Choroid plexus epithelial cell (primary cell): ENCODE measurements at places on chromosomes 5 and 9.

DNA sequence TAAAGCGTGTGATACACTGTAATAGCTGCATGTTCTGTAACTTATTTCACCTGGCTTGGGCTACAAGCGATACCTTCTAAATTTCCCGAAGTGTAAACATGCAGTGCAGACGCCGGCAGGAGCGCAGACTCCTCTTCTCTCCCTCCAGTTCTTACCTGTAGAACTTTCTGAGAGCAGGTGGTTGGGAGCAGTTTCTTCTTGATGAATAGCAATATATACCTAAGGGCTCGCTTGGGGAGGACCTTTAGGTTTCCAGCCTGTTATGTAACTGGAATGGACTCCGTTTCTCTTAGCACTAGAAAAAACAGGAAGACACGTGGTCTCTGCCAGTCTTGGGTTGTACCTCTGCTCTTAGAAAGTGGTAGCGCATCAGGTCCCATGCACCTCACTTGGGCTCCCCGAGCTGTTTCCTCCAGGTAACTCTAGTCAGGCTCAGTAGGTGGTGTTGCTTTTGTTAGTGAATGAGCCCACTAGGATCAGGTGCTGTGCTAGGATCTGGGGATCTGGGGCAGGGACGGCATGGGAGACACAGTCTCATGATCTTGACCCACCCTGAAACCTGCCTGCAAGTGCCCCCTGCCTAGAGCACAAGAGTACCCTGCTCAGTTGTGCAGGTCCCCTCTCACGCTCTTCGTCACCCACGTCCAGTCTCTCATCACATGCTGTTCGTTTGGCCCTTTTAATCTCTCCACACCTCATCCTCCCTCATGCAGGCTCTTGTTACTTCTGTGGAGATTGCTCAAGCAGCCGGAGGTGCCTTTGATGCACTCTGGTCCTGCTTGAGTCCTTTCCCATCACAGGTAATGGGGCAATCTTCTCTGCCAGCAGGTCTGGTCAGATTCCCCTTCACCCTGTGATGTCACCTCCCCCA, 2.8 kb downstream of the TENT4A start:
- DNase-seq, result no peak

DNA sequence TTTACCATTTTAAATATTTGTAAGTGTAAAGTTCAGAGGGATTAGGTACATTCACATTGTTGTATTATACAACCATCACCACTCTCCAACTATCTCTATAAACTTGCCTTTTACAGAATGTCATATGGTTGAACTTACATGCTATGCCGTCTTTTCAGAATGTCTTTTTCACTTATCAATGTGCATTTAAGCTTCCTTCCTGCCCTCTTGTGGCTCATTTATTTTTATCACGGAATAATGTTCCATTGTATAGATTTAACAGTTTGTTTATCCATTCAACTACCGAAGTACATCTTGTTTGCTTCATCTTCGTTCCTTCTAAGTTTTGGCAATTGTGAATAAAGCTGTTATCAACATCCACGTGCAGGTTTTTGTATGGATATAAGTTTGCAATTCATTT, 133.3 kb upstream of the C6 start:
- peak; percentile 67 for DNase-seq

DNA sequence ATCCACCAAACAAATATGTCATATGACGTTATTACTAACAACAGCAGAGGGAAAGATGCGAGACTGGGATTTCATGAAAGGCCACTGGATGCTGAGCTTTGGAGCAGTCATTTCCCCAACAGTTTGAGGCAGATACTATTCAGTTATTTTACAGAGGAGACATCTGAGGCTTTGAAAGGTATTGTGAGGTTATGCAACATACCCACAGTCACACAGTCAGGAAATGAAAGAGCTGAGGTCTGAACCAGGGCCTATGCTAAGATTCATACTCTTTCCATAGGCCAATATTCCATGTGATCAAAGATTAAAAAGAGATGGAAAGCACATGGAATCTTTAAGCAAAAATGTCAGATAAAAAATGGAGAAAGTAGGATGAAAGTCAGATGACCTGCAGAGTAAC, 63.0 kb downstream of the LPAR1 start:
- DNase-seq, result peak; percentile 48

DNA sequence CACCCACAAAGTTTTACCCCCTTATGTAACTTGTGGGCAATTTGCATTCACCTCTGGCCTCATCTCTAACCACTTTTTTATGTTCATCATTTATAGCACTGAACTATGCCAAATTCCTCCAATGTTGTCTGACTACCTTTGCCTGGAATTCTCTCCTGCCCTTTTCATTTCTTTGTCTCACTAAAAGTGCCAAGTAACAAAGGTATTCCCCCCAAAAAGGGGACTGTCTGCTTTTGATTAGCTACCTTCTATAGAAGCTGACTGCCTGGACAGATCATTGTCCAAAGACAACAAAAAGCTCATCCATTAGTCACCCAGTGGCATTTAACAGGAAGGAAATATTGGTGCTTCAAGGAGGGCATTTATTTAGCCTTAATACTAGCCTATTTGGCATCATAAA, 189.9 kb upstream of the VCAN start:
- DNase-seq, result peak; percentile 28

GRCh38 chr5:118918232-118918631, 70.1 kb downstream of the DTWD2 start:
- DNase-seq, result no peak

- DNase-seq, result no peak
Measured at GRCh38 chr5:144405991-144406390, 235.3 kb downstream of the KCTD16 start.

GRCh38 chr9:134935701-134936345, 18.1 kb upstream of the FCN1 start:
- no peak for DNase-seq
